ENCODE measurements at places on chromosomes 6 and 20.

- DNase-seq: no peak
These were observed 23.2 kb upstream of the ROS1 start for GRCh38 chr6:117448732-117449485.

GRCh38 chr20:18678549-18679419, 90.9 kb downstream of the DTD1 start:
- no peak for DNase-seq

GRCh38 chr6:11367638-11368199, 135.3 kb upstream of the NEDD9 start:
- DNase-seq: no peak

DNA sequence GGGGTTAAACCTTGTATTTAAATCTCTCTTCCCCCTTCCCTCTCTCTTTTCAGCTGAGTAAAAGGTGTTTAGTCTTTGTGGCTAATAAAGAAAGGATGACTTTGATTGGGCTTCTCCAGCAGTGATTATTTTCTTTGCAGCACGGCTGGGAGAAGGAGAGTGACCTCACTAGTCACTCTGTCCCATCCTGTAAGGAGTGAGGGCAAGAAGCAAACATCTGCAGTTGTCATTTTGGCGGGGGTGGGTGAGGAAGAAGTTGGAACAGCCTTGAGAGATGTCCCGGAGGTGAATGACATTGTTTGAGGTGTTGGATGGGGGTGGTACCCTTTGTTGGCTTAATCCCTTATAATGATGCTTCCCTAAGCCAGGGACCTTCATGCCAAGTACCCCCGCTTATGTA, 223.6 kb downstream of the EYA2 start:
- DNase-seq: no peak

DNA sequence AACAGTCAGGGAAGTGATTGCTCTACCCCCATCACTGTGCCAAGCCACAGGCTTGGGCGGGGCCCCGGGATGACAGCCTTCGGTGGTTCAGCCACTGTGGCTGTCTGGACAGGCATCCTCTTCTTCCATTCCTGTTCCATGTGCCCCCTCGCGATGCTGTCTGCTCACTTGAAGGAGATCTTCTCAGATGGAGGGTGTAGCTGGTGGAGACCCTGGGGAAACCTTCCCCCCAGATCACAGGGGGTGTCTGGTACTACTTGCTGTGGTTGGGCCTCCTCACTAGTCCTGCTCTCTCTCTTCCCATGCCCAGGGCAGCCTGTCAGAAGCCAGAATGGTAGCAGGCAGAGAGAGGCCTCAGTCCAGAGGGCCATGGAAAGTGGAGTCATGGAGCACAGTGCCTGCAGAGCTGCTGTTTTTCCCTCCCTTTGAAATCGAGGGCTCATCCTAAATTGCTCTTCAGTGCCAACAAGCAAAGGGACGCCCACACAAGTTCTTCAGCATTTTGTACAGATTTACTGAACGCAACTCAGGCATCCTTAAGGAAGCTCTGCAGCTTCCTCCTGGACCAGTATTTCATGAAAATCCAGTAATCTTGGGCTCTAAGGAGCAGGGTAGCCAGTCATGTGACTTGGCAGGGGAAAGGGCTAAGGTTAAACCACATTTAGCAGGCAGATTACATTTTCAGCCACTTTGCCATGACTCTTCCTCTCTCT, 326.6 kb downstream of the ZFAND3 start:
- peak; percentile 48 for DNase-seq

Measured in upper lobe of left lung (tissue), 6 donors.